ENCODE measurements at places on chromosomes 2 and 18.

DNA sequence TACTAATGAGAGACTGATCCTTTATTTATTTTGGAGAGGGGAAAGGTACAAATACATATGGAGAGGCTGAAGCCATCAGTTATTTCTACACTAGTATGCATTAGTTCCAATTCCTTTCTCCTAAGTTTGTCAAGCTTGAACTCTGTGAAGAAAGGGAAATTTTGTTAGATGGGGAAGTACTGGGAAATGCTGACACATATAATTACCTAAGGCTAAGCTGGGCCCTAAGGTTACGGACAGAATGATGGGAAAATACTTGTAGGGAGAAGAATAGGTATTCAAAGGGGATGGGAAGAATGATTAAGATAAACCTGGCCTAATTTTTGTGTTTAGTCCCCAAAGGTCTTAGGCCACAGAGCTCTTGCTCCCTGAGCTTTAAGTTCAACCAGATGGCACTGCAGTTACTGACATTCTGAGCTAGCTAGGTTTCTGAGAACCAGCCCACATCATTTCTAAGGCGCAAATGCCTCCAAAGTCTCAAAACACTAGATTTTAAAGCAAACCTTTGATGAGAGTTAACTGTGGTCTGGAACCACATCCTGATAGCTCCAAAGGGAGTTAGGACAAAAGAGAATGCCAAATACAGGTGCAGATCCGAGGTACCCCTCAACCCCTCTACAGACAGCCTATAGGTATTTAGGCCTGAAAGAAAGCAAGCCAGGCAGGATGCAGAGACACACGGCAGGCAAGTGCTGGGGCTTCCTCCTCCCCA is 2.7 kb downstream of the TMEM163 start:
- no peak for DNase-seq

GRCh38 chr2:195051401-195051800 is 605.6 kb upstream of the SLC39A10 start:
- DNase-seq, result no peak

GRCh38 chr2:184372484-184372883 is 225.8 kb upstream of the ZNF804A start:
- no peak for DNase-seq

DNA sequence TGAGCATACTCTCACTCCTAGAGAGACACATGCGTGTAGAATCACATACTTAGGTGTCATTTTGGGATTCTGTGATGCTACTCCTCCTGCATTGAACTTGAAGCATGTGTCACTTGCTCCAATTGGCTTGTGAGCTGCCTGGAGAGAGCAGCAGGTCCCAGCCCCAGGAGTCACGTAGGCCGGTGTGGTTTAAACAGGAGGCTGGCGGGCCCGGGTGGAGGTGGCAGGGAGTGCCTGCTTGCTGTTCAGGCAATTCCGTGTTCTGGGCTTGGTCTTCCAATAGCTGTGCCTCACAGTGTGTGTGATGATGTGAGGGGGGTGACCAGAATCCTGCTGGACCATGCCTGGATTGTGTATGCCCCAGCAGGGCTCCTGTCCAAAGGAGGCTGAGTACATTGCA is 51.0 kb downstream of the ZNF236 start:
- no peak for DNase-seq

- no peak for DNase-seq
These were observed 79.6 kb upstream of the REV1 start for GRCh38 chr2:99569386-99569785.

GRCh38 chr2:46016091-46016490 is 281.1 kb upstream of the EPAS1 start:
- no peak for DNase-seq

DNA sequence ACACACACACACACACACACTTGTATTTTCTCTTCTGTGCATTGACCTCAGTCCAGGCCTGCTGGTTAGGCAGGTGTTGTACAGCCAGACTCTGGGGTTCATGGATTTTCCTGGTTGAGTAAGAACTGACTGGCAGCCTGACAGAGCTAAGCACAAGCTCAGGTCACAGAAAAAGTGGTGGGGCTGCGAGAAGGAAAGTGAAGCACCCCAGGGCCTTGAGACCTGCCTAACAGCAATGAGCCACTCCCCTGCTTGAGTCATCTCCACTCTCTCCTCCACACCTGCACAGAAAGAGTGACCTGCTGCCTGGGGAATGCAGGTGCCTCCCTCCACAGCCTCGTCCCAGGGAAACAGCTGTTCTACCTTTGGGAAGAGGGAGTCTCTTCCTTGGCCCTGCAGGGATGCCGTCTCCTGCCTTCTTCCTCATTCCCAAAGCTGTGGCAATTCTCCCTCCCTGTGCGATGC is 91.4 kb upstream of the LGALSL start:
- DNase-seq, result no peak

- DNase-seq, result no peak
These were observed 14.3 kb downstream of the GPR35 start for GRCh38 chr2:240639566-240639965.

DNA sequence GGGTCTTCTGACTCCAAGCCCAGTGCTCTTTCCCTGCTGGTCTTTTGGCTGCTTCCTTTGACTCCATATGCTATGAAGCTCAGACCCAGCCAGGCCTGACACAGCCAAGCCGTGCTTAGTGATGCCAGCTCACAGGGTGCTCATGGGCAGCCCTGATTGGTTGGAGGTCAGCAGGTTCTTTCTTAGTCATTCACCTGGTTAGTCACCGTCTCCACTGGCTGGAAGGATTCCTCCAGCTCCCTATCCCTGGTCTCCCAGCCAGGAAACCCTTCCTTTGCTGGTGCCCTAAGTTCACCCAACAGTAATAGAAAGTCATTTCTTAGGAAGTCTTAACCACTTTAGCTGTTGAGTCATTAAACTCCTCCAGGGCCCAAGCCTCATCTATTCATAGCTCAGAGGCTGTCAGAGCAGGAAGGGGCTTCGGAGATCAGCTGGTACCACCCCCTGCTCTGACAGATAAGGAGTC is 3.9 kb downstream of the KCNK3 start:
- no peak for DNase-seq

DNA sequence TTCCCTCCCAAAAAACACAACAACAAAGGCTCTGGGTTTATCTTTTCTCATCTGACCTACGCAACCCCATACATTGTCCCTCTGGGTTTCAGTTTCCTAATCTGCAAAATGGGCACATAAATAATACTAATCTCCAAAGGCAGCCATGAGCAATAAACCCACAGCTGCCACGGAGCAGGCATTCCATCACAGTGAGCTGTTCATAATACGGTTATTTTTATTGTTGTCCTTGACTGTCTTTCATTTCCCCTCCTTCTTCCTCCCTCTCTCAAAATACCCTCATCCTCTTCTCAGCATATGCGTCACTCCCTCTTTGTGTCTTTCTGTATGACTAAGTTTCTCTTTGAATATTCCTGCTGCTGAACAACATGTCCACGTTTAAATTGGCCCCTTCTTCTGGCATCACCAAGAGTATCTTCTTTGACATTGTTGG is 129.8 kb upstream of the CAB39 start:
- DNase-seq, result no peak

DNA sequence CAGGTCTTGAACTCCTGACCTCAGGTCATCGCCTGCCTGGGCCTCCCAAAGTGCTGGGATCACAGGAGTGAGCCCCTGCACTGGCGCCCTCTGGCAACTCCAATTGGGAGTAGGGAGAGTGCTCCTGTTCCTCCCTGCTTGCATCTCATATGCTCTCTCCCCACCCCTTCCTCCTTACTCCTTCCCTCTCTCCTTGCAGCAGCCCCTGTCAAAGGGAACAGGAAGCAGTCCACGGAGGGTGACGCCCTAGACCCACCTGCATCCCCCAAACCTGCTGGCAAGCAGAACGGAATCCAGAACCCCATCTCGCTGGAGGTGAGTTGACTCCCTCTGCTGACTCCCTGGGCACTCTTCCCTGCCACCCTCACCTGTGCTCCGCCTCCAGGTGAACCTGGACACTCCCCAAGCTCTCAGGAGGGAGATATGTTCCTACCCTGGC is 10.7 kb downstream of the ARID5A start:
- DNase-seq, result peak; percentile 51

- no peak for DNase-seq
These were observed 16.8 kb upstream of the PAX3 start for GRCh38 chr2:222315443-222316121.

DNA sequence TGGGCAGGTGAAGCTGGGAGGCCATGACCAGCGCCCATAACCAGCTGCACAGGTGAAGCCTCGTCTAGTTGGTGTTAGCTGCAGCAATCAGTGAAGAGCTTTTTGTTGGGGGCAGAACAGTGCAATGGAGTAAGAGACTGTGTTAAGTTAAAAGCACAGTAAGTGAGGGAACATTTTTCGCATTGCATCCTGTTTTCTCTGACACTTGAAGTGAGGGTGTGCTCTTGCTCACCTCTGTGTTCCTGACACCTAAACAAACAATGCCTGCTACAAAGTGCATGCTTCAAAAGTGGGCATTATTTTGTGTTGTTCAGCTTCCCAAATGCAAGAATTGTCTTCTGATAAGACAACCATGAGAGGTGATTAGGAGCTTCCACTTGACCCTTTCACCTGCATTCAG is 324.0 kb upstream of the ACVR2A start:
- DNase-seq, result no peak

DNA sequence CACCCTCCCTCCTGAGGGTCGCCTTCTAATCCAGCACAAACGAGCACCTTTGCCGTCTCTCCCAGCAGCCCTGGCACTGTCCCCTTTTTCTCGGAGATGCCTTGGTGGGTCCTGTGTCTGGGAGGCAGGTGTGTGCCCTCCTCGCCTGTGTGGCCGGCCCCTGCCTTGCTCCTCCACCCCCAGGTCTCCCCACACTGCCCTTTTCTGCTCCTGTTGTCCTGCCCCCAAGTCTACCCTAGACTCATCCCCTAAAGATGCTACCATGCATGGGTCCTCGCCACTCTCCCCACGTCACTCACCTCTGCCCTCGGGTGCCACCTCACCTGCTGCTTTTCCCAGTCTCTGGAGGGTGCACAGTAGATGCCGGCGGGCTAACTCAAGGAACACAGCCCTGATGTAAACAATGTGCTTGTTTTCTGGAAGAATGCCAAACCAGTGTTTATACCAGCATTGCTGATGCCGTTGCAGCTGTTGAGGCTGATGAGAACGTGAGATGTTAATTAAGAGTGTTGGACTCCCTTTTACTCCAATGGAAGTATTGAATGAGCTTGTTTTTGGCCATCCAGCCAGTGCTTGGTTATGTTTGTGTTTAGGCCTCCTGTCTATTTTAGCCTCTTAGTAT is 223.1 kb downstream of the AGAP1 start:
- DNase-seq, result peak; percentile 17

DNA sequence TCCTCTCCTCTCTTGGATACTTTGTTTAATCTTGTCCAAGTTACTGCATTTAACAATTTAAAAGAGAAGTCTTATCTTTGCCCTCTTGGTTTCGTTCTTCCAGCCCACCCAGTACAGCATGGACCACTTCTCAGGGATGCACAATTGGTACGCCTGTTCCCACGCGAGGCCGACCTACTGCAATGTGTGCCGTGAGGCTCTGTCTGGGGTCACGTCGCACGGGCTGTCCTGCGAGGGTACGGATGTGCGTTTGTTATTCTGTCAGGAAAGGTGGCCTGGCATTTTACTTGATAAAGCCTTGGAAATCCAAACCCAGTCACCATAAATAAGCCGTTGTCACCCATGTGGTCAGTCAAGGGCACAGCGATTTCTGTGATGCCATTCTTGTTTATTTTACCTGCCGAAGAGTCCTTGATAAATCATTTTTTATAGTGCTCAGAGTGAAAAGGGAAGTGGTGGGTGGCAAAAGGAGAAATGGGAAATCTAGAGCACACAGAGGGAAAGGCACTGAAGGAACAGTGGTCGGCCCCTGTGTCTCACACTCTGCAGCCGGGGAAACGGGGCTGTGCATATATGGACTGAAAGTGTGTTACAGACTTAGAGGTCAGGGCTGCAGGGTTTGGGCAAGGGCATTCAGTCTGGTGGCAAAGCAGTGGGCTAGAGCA is 80.5 kb downstream of the DGKD start:
- DNase-seq, result peak; percentile 59

GRCh38 chr2:48114256-48114655 is 208.0 kb upstream of the FBXO11 start:
- DNase-seq, result no peak

DNA sequence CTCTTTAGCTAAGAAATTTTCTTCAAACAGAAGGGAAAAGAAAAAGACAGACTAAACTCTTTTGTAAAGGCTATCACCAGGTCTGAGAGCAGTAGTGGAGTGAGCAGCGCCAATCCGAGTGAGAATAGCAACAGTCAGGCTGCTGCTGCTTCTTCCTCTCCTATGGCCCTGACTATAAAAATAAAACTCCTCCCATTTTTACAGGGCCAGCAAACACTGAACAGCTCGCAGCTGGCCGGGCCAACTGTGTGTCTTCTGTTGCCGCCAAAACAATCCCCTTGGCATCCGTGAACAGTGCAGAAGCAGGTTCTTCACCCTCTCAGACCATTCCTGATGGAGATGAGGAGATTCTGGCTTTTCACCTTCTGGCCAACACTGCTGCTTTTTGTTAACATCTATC is 124.5 kb downstream of the CNTNAP5 start:
- no peak for DNase-seq

DNA sequence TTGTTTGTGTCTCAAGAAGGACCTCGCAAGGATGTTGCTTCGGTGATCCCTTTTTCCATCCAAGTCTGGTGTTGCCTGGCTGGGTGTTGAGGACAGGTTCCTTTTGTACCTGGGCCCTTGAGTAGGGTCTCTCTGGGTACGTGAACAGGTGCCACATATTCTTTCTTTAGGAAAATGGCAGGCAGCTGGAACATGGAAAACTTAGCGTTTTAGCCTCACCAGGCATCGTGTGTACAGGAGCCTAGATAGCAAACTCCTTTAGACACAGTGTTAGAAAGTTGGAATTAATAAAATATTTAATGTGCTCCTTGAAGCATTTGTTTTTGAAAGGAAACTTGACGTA is 54.3 kb upstream of the RBM44 start:
- DNase-seq, result no peak

GRCh38 chr18:28003451-28003850 is 173.5 kb downstream of the CDH2 start:
- no peak for DNase-seq

- peak; percentile 89 for DNase-seq
These were observed 55.9 kb upstream of the CTLA4 start for GRCh38 chr2:203811491-203812221.

GRCh38 chr2:189151906-189152305 is 27.7 kb downstream of the COL5A2 start:
- no peak for DNase-seq

DNA sequence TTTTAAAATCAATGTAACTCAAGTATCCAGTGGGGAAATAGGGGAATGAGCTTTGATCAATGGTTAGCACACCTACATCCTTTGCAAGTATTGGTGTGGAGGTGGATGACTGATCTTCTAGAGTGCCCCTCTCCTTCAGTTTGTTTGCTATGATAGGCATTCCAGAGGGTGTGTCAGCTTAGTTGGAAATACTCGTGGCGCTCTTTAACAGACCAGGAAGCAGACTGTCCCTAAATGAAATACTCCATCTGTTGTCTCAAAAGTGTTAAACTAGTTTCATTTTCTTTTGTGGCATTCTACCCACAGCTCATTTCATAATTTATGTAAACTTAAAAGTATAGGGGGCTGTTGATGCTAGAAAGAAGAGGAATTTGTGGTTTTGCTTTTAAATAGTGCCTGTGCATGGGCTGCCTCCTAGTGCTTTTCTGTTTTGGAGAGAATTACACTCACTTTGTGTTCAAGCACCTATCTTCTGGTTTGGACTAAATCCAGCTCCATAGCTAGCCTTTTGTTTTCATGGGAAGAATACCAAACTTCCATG is 66.2 kb downstream of the STAT1 start:
- no peak for DNase-seq

All from spleen (tissue), 13 donors.